Psoas muscle (tissue), 8 donors: ENCODE measurements at places on chromosomes 5 and 9. TPM values are rescaled to one million over a fixed set of nuclear protein-coding genes. Genes with fewer than 3 reads are reported as not detected.

Gene TMEM8B
- 13.6 TPM for total RNA-seq

Gene DMAC1
- 110 TPM for total RNA-seq

Gene IL3
- not detected for total RNA-seq

Gene SPINK13
- total RNA-seq: not detected

Gene COL27A1
- 3.9 TPM for total RNA-seq

Gene PLPP1
- total RNA-seq: 25.4 TPM
